Foreskin fibroblast (primary cell): ENCODE measurements at places on chromosomes 5 and 9.
A peak's percentile ranks its signal among the peaks of the same experiment; 100 is the strongest.

- DNase-seq, result no peak
These were observed 46.8 kb downstream of the TNC start for GRCh38 chr9:115071176-115071575.

GRCh38 chr5:151580858-151581257 lies 10.3 kb downstream of the FAT2 start:
- no peak for DNase-seq

GRCh38 chr9:13596383-13596970 lies 317.0 kb upstream of the MPDZ start:
- no peak for DNase-seq

DNA sequence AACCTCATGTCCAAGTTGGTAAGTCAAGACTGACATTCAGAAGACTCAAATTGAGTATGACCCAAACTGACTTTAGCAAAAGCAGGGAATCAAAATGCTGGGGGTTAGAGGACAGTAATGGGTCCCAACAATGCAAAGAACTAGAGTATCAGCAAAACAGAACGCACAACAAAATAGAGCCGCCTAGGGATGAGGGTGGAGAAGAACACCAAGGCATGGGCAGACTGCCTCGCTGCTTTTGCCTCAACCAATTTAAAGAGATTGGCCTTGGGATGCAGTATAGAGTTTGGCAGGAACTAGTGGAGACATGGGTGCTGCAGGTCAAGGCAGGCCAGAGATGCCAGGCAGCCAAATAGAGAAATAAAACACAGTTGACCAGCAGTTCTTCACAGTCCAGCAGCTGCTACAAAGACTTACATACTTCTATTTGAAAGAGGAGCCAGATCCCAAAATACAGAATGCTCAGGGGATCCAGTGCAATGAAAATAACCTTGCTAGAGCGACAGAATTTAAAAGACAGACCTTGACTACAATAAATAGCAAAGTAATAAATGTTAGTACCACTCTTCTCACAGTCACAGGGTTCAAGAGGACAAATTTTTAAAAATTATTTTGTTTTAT lies 83.9 kb upstream of the NIPBL start:
- no peak for DNase-seq

- peak; percentile 30 for DNase-seq
These were observed 31.8 kb upstream of the ERAP2 start for GRCh38 chr5:96844481-96844990.

DNA sequence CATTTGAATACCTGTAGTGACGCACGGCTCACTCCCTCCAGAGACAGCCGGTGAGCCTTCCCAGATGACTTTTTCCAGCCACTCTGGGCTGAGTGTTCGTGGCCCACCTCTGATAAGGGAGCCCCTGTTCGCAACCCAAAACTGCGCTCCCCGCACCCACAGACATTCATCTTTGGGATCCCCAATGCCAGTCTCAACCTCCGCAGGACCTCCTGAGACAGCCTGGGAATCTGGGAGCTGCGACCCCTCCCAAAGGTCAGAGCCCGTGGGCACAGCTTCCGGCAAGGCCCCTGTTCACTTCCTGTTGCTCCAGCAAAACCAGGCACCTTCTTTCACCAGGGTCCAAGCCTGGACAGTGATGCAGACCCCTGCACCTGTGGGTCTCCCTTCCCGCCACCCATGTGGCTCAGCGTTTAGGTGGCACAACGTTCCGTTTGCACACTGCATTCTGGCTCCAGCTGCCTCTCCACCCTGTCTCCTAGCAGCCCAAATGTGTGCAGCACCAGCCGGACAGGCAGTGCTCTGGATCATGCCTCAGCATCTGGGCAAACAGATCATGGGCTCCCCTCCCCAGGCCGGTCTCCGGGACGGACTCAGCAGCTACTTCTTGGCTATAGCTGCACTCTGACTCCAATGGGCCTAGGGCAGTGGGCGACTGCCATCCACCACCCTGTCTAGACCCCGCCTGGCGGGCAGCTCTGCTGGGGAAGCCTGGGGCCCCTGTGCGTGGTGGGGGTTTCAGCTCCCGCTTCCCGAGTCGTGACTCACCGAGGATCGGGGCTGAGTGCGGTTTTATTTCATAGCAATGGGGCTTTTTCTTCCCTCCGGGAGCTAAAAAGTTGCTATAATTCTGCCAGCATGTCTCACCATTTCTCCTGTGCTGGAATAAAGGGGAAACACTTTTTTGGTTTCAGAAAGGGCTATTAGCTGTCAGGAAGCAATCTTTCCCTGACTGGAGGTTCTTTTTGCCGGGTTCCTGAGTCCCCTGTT lies 156.0 kb downstream of the OLFM1 start:
- DNase-seq, result no peak

GRCh38 chr5:158602981-158603380 lies 496.7 kb downstream of the EBF1 start:
- DNase-seq, result no peak

GRCh38 chr5:111968459-111968858 lies 211.5 kb upstream of the NREP start:
- DNase-seq, result peak; percentile 75

- DNase-seq, result no peak
These were observed 151.1 kb upstream of the CCDC152 start for GRCh38 chr5:42605490-42605889.

DNA sequence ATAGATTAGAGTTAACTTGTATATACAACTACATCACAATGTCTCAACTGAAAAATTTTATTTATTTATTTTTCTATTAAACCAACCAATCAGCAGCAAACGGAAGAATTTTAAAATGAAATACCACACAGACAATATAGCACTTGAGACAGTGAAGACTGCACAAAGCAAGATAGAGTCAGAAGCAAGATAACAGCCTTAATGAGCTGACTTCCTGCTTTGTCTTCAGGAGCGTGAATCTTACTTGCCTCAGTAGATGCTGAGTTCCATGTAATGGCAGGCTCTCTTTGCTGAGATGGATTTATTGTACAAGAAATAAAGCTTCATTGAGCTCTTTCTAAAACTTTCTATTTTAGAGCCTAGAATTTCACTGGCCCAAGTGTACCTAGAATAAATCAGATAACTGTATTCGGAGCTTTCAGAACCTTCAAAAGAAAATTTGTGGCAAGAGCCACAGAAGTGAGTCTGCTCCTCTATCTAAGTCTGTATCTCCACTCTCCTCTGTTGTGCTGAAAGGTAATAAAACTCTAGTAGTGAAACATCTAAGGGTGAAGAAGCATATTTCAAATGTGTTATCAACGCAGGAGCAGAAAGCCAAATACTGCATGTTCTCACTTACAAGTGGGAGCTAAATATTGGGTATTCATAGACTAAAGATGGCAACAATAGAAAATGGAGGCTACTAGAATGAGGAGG lies 83.3 kb upstream of the ANKRD55 start:
- no peak for DNase-seq

- no peak for DNase-seq
These were observed 54.6 kb upstream of the SYNPO start for GRCh38 chr5:150585781-150586341.
